Smooth muscle cell of the coronary artery (primary cell): ENCODE measurements at places on chromosomes 16 and 17. TPM values are rescaled to one million over a fixed set of nuclear protein-coding genes. Genes with fewer than 3 reads are reported as not detected.

Gene CES3
- under 0.01 and 0.38 TPM in 2 replicates for total RNA-seq

Gene TAC4
- total RNA-seq: not detected in 2 replicates

Gene GHDC
- 11.1 and 13.4 TPM in 2 replicates for total RNA-seq

Gene KRTAP2-1
- total RNA-seq: not detected in 2 replicates

Gene GAS2L2
- total RNA-seq: 0.08 TPM in 1 of 2 replicates, not detected in the other
